HTR-8/SVneo (cell line): ENCODE measurements at places on chromosomes 11 and 22.

- DNase-seq = no peak
Measured at GRCh38 chr11:22337596-22338485, at the start of gene SLC17A6. TSS of gene SLC17A6 (plus strand) at chr11:22338381. CDS start at chr11:22338534, 153 bp downstream.

DNA sequence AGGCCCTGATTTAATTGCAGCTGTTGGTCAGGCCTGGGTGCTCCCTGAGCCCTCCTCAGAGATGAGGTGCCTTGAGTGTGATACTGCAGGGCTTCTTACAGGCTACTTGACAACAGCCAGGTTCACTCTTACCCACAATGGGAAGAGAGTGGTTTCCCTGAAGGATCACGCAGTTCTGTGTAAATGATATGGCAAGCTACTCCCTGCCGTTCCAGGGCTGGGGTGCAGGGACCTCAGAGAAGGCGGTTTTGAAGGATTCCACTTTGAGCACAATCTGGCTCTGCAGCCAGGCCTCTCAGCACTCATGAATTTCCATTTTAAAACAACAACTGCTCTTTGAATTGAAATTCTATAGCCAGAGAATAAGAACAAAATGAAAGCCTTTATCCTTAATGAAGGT lies 92.9 kb downstream of the SLC17A6 start:
- DNase-seq = no peak

DNA sequence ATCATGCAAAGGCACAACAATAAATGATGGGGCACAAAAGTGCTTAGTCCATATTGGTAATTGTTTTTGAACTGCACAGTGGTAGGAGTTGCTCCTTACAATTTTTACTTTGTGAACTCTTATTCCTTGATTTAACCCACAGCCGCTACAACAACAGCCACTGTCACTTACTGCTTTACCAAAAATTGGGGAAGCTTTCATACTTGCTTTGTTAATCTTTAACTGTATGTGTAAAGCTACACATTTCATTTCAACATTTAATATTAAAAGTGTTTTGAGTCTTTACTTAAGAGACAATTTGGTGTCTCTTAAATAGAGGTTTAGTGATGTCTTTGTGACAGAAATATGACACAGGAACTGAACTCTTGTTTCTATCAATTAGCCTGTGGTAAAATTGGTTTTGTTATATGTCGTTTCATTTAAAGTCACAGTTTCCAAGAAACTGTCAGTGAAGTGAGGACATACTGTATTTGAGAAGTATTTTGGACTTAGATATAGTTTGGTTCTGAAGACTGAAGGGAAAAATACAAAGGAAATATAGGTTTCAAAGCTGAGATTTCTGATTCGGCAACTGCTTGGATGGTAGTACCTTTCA lies 6.5 kb upstream of the IL18BP start:
- no peak for DNase-seq

- no peak for DNase-seq
Measured at GRCh38 chr11:17402486-17402885, 14.0 kb upstream of the KCNJ11 start.

DNA sequence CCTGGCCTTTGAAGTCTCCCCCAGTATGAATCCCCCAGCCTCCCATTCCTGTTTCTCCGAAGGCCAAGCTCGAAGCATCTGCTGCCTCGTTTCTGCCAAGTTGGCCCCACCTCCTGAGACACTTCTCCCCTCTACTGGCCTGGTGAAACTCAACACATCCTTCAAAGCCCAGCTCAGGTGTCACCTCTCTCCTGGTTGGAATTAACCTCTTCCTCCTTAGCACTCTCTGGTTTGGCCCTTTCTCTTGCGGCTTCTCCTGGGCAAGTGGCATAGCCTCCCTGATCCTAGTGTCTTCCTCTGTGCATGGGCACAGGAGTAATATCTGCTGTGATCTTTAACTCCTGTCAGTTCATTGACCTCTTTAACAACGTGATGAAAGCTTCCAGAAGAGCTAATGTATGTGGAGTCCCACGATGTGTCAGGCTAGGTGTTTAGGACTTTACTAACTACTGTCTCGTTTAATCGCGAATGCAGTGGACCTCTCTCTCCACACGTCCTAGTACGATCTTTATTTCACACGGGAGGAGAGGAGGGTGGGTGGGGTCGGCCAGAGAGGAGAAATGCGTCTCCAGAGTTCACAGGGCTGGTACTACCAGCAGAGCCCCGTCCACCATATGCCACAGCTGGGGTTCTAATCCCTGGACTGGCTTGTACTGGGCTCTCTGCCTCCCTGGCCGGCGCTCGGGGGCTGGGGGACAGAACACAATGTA lies 826 bp upstream of the PTPRJ start:
- DNase-seq = no peak

- no peak for DNase-seq
Measured at GRCh38 chr22:48709453-48709852, 1118.2 kb downstream of the BRD1 start.

GRCh38 chr11:73559743-73560142 lies 38.2 kb downstream of the FAM168A start:
- DNase-seq = no peak

DNA sequence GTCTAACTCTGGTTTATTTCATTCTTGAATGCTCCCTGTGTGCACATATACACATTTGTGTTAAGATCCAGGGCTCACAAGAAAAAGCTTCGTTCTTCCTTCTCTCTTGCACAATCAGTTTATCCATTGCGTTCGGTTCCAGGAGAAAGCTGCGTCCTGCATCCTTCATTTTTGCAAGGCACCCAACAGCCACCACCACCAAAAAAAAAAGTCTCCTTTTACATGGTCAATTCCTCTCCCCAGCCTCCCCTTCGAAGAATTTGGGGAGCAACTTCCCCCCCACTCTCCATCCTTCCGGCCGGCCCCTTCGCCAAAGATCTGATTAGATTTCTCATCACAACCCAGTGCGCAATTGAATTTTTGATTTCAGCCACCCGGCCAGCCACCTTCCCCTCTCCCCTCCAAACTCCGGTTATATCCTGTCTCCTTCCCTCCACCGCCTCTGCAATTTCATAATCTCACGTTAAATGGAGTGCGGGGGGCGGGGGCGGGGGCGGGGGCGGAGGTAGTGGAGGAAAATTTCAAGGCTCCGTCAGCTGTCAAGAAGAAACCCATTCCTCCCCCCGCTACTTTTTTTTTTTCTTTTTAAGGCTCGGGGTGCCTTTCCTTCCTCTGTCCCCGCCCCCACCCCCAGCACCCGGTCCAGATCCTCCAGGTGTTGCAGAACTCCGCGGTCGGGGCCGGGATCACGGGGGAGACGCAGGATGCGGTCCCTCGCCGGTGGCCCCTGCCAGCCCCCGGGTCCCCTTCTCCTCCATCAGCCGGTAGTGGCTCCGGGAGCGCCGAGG lies 1166.5 kb downstream of the LRRC4C start:
- no peak for DNase-seq
